ENCODE measurements at places on chromosomes 2 and 18.

DNA sequence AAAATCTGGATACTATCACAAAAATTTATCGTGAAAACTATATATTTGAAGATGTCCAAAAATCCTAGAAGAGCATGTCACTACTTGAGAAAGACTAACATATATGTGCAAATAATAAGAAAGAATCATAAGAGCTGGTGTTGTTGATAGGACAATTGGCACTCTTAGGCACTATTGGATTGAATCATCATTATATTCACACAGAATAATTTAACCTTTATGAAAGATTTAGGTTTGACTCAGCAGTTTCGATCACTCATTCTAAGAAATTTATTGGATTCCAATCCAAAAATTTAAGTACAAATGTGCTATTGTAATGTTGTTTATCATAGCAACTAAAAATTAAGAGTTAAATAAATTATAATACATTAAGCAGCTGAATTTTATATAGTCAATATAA is 503.6 kb downstream of the SPAG16 start:
- DNase-seq, result no peak

GRCh38 chr2:40773291-40773690 is 321.4 kb upstream of the SLC8A1 start:
- no peak for DNase-seq

DNA sequence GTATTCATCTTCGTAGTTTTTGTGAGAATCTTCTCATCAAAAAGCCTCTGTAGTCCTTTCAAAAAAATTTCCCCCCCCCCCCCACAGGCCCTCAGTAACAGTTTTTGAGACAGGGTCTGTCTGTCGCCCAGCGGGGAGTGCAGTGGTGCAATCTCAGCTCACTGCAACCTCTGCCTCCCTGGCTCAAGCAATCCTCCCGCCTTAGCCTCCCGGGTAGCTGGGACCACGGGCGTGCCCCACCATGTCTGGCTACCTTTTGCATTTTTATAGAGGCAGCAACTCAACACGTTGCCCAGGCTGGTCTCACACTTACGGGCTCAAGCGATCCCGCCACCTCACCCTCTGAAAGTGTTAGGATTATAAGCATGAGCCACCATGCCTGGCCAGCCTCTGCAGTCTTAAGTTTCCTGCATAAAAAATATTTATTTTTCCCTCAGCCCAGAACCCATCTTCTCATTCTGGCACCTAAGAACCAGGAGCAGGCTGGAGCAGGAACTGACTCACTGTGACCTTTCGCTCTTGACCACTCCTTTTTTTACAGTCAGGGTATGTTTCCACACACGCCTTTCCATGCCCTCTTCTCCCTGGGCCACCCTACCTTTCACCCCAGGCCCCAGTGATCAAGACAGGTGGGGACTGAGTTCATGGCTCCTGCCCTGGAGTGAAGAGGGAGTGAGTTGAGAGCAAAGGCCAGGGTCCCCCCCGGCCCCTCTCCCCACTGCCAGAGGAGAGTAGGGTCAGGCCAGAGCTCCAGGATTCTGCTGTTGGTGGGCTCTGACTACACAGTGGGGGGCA is 32.5 kb upstream of the NT5DC4 start:
- DNase-seq, result no peak

DNA sequence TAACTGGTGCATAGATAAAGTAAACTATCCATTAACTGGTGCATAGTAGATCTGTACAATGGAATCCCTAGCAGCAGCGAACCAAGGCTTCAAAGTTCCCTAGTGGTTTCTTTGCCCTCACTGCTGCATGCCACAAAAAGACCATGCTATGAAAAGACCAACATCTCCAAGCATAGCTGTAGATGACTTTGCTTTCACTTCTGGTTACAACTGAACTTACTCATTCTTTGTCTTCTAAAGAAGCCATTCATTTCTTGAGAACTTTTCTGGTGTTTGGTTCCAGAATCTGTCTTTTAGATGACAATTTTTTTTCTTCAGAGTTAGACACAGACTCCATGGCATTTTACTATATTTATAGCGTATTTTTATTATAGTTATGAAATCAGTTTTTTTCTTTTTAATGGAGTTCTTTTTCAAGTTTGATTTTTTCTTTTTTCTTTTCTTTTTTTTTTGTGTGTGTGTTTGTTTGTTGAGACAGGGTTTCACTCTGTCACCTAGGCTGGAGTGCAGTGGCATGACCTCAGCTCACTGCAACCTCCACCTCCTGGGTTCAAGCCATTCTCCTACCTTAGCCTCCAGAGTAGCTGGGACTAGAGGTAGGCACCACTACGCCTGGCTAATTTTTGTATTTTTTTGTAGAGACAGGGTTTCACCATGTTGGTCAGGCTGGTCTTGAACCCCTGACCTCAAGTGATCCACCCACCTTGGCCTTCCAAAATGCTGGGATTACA is 63.6 kb downstream of the SLC35F5 start:
- no peak for DNase-seq

GRCh38 chr18:29928081-29928480 is 1114.5 kb downstream of the DSC3 start:
- DNase-seq, result no peak

DNA sequence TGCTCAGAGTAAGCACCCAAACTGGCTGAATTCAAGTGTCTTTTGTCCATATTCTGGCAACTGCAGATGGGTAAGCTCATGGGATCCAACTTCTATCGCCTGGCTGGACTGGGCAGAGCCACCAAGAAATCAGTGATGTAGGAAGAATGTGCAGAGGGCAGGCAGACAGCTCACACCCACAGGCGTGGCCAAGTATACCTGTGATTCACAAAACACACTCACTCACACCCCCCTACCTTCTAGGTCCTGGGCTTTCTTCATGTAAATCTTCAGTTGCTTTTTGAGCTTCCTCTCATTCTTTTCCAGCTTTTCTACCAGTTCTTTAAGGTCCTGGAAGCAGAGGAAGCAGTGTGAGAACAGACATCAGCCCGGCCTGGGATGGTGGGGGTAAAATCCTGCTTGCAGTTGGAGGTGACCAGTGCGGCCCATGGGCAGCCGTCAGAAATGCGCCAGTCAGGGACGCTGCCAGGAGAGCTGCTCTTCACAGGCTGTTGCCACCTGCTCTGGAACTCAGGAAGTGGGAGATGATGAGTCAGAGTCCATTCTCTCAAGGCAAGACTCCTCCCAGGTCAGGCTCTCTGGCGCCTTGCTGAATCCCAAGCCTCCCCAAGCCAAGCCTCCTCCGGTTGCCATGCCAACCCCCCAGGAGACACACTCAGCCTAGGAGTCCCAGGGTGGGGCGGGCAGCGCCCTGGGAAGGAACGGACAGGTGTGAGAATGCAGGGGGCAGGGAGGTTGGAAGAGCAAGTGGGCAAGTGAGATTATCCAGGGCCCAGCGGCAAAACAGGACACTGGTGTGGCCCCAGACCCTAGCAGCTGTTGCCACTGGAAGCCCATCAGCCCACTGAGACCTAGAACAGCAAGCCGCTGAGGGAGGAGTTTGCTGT is 36.2 kb upstream of the ACAA2 start:
- DNase-seq, result no peak

GRCh38 chr2:98589489-98589888 is 18.8 kb downstream of the COA5 start:
- DNase-seq, result no peak

DNA sequence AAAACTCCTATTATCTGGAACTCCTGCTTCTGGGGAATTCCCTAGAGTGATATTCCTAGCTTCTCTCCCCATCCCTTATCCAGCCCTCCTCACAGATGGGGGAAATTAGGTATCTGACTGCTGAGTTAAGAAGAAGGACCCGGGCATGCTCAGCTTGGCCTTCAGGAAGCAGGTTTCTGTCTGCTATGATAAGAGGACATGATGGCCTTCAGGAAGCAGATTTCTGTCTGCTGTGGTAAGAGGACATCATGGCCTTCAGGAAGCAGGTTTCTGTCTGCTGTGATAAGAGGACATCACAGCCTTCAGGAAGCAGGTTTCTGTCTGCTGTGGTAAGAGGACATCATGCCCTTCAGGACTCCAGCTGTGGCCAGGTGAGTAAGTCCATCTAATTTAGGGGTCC is 65.2 kb downstream of the PLEKHM3 start:
- DNase-seq, result no peak

- DNase-seq, result no peak
Observed at GRCh38 chr2:171745141-171745540, 57.9 kb downstream of the DYNC1I2 start.

- DNase-seq, result no peak
Observed at GRCh38 chr2:161990741-161991140, 83.3 kb downstream of the DPP4 start.

GRCh38 chr2:127157114-127157513 is 50.2 kb upstream of the BIN1 start:
- no peak for DNase-seq

GRCh38 chr18:42514512-42514911 is 559.5 kb downstream of the PIK3C3 start:
- DNase-seq, result no peak
